ENCODE measurements at places on chromosomes 16 and 17.

- no peak for DNase-seq
Measured at GRCh38 chr16:73275448-73275847, 227.5 kb upstream of the ZFHX3 start.

- DNase-seq, result no peak
Measured at GRCh38 chr17:58312021-58312630, 16.5 kb downstream of the TSPOAP1 start.

- DNase-seq, result no peak
Measured at GRCh38 chr16:86697715-86698114, 119.4 kb downstream of the FOXL1 start.

DNA sequence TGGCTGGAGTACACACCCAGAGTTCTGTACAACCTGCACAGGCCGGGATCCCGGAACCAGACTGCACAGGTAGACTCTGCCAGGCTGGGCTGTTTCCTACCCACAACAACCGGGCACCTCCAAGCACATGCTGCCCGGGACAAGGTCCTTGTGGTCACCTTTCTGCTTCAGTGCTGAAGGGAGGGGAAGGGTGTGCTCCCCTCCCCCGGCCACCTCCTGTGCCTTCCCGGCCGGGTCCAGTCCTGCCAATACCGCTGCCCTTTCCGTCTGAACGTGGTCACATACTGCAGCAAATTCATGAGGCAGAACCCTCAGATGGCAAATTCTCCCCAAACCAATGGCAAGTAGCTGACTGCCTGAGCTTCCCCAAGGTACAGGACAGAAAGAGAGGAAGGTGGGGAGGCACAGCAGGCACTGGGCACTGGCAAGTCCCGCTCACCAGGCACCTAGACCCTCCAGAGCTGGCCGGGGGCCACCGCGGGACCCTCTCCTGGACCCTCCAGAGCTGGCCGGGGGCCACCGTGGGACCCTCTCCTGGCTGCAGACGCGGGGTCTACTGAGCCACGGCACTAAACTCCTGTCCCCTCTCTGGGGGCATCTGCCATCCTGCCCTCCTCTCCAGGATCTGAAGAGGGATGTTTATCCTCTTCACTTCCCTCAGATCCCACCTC is 22.8 kb downstream of the SLC43A2 start:
- no peak for DNase-seq

Data from left ventricle myocardium inferior (tissue), 1 donor.